Stimulated activated CD8-positive, alpha-beta memory T cell treated with anti-CD3 and anti-CD28 coated beads, Interleukin-7, amount 100 ng/mL, for 1 hour (primary cell): ENCODE measurements at places on chromosomes 2 and 18.

GRCh38 chr2:145022666-145023333 is 502.9 kb upstream of the ZEB2 start:
- DNase-seq = no peak

DNA sequence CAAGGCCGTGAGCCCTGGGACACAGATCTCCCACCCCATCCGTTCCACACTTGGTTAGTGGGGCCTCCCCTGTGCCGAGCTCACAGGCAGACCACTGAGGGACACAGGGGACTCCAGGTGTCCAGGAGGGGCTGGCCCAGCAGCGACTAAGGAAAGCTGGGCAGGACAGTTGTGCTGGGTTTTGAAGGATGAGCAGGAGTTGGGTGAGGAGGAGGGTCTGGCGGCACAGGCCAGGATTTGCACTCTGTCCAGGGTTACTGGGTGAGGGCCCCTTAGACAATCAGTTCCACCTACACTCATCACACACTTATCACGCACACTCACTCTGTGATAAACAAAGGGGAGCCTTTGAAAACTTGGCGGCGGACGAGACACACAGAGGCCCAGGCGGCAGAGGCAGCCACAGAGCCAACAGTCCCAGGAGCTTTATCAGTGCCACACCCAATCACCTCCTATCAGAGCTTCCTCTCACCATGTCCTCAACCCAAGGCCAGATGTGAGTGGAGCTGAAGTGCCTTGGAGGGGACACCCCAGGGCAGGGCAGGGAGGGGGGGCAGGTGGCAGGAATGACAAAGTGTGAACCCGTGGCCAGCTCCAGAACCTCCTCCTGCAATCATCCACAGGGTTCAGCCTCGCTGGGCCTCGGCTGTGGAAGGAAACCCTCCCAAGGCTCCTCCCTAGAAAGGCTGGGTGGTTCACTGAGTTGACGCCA is 26.6 kb downstream of the BIN1 start:
- no peak for DNase-seq

DNA sequence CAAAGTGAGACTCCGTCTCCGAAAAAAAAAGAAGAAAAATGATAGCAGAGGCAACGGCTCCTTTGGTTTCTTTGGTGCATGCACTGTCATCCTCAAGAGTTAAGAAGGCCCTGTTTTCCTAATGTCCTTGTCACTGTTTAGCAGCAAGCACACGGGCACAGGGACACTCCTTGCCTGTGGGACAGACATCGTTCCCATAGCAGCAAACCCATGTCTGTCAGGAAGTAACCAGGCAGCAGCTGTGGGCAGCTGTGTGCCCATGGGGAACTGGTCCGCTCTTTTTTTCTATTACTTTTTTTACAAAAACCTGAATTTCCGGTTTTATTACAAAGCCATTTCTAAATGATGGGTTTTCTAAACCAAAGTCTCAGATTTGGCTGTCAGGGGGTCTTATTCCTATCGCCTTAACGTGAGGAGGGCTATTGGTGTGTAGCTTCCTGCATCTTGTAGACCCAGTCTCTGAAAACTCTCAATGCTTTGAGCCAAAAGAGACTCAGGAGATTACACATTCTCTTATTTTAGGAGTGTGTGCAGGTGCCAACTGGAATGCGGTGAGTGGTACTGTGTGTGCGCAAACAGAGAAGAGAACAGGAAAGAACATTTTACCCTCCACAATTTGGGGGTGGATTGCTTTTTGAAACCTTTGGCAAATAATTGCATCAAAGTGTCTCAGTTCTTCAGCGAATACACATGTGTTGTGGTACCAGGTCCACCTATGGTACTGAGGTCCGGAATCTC is 109.6 kb downstream of the COLEC12 start:
- DNase-seq = no peak

- DNase-seq = no peak
Measured at GRCh38 chr2:121902171-121902591, 146.7 kb downstream of the TSN start.

- no peak for DNase-seq
Measured at GRCh38 chr2:44459739-44460138, 98.0 kb downstream of the CAMKMT start.

GRCh38 chr18:23723121-23723520 is 33.9 kb downstream of the LAMA3 start:
- DNase-seq = no peak
